DMS153 (cell line): ENCODE measurements at places on chromosomes 16 and 17.

DNA sequence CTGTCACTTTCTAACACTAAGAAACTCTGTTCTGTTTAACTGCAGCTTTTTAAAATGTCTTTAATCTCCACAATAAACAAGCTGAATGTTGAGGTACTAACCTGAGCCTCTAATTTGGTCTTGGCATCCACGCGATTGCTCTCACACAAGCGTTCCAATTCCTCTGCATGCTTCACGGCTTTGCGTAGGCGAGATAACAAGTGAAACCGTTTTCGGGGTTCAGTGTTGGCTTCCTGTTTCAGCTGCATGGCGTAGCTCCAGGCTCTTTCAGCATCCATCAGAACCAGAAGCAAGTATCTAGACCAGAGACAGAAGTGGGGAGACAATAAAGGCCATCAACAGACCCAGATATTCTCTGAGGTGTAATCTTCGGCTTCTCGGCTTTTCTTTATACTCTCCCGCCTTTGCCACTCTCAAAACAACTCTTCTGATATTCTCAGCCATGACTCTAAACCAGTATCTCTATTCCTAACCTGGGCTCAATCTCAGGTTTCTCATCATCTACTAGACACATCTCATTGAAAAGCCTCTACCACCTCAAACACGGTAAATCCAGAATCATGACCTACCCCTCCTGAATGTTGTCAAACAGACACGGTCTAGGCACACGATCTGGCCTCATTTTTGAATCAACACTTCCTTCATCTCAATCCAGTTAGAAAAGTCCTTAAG lies 8.3 kb downstream of the SRP68 start:
- no peak for DNase-seq

GRCh38 chr17:44830359-44831288 lies 537 bp upstream of the GJC1 start:
- DNase-seq = no peak

DNA sequence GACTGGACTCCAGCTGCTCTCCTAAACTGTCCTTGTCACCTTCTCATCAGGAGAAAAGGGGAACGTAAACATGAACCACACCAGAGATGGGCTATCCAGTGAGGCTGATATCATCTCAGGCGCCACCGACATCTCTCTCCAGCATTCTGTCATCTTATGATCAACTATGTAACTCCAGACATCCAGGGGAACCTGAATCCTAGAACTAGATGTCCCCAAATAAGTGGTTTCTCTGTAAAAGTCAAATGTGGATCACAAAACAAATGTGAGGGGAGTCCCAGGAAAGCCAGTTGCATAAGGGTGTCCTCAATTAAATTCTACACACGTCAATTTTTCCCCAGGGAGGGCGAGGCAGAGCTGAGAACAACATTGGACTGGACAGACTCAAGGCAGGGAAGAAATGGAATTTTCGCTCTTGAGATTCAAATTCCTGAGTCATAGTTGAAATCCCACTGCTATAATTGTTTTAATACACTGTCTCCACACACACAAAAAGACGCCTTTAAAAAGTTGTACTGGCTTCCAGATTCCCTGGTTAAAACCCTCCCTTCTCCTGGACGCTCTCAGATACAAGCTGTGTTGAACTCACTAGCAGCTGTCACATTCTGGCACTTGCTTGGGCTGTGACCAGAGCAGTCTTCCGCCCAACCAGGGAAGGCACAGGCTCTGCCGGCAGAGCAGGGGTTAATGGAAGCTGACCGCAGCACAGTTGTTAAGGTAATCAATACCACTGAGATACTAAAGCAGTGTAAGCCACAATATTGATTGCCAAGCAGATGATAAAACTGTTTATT lies 62.6 kb downstream of the ZFHX3 start:
- no peak for DNase-seq

DNA sequence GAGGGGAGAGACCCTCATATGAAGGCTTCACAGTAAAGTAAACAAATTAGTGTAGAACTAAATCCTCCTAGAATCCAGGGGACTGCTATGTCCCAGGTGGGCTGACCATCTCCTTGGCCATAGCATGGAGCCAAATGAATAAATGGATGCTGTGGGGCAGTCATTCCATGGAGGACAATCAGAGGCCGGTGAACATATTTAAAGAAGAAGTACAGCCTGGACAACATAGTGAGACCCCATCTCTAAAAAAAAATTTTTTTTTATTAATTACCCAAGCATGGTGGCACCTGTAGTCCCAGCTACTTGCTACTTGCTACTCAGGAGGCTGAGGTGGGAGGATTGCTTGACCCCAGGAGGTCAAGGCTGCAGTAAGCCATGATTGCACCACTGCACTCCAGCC lies 5.3 kb upstream of the CBFB start:
- no peak for DNase-seq

DNA sequence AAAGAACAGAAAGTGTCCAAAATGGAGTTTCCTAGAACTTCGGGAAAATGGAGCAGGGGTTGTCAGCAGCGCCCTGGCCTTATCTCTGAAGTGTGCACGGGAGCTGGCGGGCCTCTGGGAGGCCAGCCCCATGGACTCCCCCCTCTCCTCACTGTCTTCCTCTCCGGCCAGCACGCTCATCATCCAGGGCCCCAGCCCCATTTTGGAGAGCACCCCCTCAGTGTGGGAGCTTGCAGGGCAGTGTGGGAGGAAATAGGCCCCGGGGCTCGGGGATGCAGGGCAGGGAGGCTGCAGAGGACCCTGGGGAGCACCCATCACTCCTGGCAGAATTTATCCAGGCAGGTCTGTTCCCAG lies 4.9 kb upstream of the PABPN1L start:
- DNase-seq = no peak

DNA sequence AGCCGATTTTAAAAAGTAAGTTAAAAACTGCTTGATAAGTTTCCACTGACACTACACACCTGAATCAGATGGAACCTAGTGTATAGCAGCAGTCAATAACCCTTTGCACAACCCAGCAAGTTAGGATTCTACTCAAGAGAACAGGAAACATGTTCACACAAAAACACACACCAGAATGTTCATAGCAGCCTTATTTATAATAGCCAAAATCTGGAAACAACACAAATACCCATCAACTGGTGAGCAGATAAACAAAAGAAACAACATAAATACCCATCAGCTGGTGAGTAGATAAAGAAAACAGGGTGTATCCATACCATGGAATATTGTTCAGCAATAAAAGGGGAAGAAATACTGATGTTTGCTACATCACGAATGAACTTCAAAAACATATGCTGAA lies 2.7 kb upstream of the CDH11 start:
- DNase-seq = no peak

DNA sequence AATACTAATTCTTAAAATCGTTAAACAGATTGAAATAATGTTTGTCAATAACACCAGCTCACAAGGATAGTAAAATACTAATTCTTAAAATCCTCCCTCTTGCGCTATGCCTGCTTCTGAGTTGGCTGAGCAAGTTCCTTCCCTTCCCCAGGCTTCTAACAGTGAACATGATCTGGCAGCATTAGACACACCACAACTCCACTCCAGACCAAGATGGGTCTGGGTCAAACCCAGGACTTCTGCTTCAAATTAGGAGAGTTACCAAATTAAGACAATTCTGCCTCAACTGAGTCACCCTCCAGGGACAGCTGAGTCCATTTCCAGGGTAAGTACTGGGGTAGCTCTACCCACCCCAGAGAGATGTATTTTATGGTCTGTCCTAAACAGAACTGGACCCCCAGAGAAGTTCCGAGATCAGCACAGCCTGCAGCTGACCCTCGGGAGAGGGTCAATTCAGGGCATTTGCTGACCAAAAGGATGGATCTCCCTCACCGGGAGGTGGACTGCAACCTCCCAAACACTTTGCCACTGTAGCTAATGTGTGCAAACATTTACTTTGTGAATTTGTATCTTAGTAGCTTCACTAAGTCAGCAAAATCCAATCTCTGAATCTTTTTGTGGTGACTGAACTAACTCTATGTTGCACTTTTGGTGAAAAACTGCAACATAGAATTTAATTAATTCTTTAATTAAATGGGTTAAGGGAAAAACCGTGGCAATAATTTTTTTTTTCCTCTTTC lies 48.8 kb downstream of the ADCY9 start:
- DNase-seq = no peak

DNA sequence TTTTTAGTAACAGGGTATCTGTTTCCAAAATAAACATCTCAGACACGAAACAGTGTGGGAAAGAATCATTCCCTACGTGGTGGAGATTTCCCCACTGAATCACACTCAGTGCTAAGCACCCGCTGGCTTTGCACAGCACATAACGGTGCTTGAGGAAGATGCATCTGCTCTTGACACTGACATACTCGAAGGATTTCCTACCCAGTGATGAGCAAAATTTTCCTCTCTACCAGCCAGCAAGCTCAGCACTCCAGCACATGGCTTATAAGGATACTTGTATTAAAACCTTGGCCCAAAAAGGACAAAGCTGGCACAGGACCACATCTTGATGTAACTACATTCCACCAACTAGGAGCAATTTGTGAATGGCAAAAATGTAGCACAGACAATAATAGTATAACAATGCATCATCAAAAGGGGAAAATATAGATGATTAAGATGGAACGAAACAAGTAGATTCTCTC lies 59.0 kb downstream of the ANKFY1 start:
- no peak for DNase-seq
